Activated naive CD4-positive, alpha-beta T cell (primary cell): ENCODE measurements at places on chromosomes 16 and 17.

DNA sequence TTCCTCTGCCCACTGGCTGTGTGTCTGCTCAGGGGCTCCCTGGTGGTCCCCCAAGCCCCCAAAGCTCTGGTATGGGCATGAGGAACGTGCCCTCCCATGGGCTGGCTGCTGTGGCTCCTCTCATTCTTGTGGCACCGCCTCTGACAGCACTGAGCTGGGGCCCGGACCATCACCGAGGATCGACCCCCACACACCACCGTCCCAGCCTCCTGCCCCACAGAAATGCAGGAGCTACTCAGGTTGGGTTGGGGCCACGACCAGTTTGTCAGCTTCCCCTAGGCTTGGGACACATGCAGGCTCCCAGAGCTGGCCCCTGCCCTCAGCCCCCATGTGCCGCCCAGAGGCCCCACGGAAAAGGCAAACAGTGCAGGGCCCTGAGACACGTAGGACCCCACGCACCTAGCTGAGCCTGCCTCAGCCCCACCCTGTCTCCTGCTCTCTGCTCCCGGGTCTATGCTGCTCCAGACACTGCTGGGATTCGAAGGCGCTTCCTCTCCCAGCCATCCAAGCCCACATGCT lies 3.3 kb upstream of the CASKIN1 start:
- no peak for DNase-seq

DNA sequence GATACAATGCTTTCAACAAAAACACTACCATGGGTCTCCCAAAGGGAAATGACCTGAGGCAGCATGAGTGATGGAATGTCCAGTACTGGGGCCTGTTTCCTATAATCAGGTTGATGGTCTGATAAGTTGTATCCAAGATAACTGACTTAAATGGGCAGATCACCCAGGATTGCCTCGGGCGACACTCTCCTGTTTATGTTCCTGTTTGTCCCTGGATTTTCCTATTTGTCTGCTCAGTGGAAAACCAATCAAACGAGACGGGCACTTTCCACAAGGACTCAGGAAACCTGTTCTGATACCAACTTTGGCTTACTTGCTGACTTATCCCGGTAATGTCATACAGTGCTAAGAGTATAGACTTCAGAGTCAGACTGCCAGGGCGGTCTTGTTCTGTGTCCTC lies 27.4 kb downstream of the USP43 start:
- DNase-seq = no peak

- no peak for DNase-seq
Observed at GRCh38 chr16:20952139-20952920, 51.8 kb downstream of the LYRM1 start.

DNA sequence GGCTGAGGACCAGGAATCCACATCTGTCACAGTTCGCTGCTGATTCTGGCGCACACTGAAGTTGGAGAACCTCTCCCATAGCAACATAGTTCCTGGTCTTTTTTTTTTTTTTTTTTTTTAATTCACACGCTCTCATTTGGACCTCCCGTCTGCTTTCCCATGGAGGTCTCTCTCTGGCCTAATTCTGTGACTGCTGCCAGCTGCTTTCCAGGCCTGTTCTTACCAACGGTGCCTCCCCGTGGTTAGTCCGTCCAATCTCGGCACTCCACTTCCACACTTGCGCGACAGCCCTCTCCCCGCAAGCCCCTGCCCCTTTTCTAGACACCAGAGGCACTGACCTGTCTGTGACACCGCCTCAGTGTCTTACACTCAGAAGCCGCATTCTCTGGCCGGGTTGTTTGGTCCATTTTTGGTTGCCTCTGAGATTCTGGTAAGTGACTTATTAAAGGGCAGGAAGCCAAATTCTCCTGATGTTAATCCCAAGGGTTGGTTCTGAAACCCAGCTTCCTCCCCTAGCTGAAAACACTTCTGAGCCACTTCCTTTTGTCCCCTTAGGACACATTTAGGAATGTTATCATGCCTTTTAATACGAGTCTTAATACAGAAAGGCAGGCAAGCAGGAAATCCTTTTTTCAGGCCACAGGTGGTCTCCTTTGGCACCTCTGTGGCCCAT lies 1.1 kb upstream of the AKTIP start:
- DNase-seq = no peak

- no peak for DNase-seq
Observed at GRCh38 chr17:7101531-7101930, 13.1 kb downstream of the ASGR2 start.
